ENCODE measurements at places on chromosomes 2 and 18.
A peak's percentile ranks its signal among the peaks of the same experiment; 100 is the strongest.

GRCh38 chr2:8984157-8984556 is 19.3 kb downstream of the MBOAT2 start:
- DNase-seq: peak; percentile 24

DNA sequence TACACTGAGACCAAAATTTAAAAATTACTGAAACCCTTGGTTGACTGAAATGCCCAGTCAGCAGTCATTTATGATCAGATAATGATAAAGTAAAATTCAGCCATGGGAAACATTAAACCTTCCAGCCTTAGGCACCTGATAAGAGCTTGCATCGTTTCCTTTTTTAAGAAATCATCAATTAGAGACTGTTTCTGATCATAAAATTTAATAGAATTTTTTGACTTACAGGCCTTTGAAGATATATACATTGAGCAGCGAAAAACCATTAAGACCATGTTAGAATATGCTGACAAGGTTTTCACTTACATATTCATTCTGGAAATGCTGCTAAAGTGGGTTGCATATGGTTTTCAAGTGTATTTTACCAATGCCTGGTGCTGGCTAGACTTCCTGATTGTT is 99.6 kb upstream of the CSRNP3 start:
- DNase-seq: no peak

- DNase-seq: no peak
Observed at GRCh38 chr2:236168110-236169080, at the start of gene GBX2. Gene GBX2 (minus strand): TSS chr2:236168386. CDS start chr2:236167971, 415 bp downstream.

- no peak for DNase-seq
Observed at GRCh38 chr18:78586586-78586985, 393.0 kb upstream of the SALL3 start.

DNA sequence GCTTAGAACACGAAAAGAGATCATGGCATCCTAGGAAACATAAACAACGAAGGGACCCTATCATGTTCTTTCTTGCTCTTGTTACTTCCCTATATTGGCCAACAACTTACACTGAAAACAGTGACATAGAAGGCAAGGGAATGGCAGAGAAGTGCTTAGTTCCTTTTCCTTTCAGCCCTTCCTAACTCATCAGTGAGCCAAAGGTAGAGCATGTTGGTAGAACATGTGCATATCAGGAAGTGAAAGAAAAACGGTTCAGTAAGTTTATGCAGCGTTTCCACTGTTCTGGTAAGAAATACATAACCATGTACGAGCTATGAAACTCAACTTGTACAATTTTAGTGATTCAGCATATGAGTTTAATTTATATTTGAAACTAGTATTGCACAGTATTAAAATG is 21.7 kb downstream of the AKAIN1 start:
- no peak for DNase-seq

GRCh38 chr2:55839182-55839819 is 84.3 kb downstream of the EFEMP1 start:
- DNase-seq: peak; percentile 77

Measured in MCF 10A (cell line).